ENCODE measurements at places on chromosomes 3 and 15.

- DNase-seq = no peak
Measured at GRCh38 chr3:159607856-159608255, 380.8 kb upstream of the IL12A start.

- DNase-seq = no peak
Measured at GRCh38 chr15:88652456-88653199, 13.8 kb downstream of the ISG20 start.

- no peak for DNase-seq
Measured at GRCh38 chr3:72445827-72446217, 402.4 kb downstream of the SHQ1 start.

DNA sequence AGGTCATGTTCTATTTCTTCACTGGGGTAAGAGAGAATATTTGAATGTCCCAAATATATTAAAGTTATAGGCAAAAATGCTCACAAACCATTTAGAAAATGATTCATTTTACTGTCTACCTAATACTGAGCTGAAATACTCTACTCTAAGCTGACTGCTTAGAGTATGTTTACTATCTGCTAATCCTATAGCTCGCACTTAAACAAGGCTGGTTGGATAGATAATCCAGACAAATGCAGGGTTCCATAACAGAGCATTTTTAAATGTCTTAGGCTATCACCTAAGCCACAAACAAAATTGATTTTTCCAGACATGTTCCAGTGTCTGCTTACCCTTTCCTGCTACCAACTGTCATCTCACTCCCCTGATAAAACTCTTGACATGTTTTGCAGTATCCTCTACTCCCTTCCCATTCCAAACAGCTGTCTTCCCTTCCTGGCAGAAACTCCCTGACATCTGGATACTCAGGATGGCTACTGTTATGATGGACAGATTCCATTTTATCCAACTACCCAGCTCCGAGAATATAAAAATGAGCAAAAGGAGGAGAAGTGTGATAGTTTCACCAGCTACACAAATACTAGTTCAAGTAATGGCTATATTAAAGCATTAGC is 1034.7 kb downstream of the FHIT start:
- DNase-seq = no peak

- DNase-seq = peak; percentile 11
Measured at GRCh38 chr3:190862209-190863118, at the start of gene GMNC. GMNC (minus strand) TSS chr3:190862694; CDS start chr3:190862615, 79 bp downstream.

DNA sequence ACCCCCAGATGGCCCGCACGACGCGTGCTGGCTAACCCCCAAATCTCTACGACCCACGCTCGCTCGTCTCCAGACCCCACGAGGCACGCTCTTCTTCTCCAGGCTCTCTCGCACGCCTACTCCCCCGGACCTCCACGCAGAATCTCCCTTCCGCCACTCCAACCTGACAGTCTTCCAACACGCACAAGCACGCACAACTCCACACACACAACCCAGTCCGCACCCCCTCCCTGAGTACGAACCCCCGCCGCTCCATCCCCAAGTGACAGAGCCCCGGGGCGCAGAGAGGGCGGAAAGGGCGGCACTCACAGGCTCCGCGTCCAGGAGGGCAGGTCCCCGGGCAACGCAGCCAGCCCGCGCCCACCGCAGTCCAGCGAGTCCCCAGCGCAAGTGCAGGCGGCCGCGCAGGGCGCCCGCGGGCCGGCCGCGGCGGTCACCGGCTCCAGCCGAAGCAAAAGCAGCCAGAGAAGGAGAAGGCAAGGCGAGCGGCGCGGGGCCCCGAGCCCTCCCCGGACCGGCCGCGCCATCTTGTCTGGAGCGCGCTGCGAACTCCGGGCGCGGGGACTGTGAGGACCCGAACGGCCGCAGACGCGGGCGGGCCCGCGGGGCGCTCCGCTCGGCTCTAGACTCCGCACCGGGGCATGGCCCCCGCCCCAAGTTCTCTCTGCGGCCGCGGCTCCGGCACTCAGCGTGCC is 794 bp downstream of the LRIG1 start:
- DNase-seq = no peak

GRCh38 chr3:77618686-77619085 is 578.8 kb downstream of the ROBO2 start:
- DNase-seq = no peak

- DNase-seq = no peak
Measured at GRCh38 chr3:119084371-119085069, 49.9 kb upstream of the IGSF11 start.

- DNase-seq = no peak
Measured at GRCh38 chr3:198088421-198088955, 128.5 kb downstream of the LMLN start.

- DNase-seq = no peak
Measured at GRCh38 chr3:146504498-146505197, 35.3 kb upstream of the PLSCR2 start.

DNA sequence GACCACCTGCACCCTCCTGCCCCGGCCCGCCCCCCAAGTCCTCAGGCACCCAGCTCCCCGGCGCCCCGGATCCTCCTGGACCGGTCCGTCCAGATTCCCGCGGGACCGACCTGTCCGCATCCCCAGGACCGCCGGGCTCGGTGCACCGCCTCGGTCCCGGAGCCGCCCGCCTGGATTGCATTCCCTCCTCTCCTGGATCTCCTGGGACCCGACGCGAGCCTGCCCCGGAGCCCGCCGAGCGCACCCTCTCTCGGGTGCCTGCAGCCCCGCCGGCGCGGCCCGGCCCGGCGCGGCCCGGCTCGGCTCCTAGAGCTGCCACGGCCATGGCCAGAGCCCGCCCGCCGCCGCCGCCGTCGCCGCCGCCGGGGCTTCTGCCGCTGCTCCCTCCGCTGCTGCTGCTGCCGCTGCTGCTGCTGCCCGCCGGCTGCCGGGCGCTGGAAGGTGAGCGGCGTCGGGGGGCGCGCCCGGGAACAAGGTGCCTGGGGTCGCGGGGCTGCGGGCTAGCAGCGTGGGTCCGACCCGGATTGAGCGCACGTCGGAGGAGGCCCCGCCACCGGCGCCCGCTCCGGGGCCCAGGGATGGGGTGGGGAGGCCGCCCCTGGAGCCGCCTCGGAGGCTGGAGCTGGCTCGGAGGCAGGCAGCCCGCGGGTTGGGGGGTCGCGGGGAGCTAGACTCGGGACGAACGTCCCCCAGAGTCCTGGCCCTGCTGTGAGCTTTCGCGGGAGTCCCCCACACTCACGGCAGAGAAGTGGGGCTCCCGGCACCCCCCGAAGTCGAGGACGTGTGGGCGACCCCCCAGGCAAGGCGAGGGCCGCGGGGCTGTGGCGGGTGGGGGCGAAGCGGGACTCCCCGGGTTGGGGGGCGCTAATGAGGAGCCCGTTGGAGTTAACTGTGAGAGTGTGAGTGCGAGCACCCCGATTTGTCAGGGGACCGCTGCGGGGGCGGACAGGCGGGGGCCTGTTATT is 610 bp downstream of the EPHB3 start:
- no peak for DNase-seq

DNA sequence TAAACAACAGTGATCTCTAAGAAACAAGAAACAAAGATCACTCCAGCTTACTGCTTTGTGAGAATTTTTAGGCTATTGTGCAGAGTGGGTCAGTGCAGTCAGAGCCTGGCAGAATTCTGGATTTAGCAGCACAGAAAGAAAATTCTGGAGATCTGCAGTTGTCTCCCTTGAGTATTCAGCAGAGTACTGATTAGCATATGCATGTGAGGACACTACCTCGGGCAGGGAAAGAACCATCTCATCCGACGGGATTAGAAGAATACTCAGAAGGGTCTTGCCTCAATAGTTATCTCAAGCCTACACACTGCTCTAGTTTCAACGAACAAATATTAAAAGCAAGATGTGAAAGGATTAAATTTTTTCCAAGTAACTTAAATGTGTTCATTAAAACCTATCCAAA is 70.7 kb downstream of the TRPC1 start:
- no peak for DNase-seq

- no peak for DNase-seq
Measured at GRCh38 chr3:88574146-88574545, 424.4 kb downstream of the C3orf38 start.

GRCh38 chr3:126955004-126955790 is 27.7 kb upstream of the PLXNA1 start:
- no peak for DNase-seq

GRCh38 chr3:158098834-158099424 is 7.3 kb downstream of the SHOX2 start:
- DNase-seq = no peak

- peak; percentile 18 for DNase-seq
Measured at GRCh38 chr3:55662683-55663082, 175.6 kb upstream of the WNT5A start.

GRCh38 chr3:164897342-164897741 is 181.0 kb downstream of the SI start:
- no peak for DNase-seq

DNA sequence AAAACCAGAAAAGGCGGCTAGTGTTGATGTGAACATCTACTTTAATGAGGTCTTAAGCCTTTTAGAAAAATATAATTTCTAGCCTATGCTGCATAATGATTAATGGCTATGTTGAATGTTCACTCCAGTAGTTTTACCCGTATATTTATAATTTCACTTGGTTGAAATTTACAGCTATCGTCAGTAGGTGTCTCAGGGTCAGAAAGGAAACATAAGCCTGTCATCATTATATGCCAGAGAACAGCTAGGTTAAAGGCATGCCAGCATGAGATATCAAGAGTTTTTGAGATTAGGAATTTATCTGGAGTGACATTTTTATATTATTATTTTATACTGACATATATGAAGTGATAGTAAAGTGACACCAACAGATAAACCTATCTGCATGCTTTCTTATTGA is 904.1 kb downstream of the OTOL1 start:
- DNase-seq = no peak

DNA sequence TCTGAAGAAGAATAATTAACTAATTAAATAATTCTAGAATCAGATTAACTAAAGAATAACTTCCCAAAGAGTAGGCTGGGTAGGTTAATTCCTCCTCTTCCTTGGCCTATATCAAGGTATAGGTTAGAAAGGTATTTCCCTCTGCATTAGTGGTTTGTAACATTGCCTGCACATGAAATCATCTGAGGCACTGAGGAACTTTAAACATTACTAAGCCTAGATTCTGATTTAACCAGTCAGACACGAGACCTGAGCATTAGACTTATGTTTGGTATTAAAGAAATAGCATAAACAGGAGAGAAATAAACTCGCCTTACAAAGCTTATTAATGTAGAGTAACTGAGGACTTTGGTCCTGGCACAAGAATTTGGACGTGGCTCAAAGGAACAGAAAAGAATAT is 84.2 kb downstream of the FGF7 start:
- no peak for DNase-seq

DNA sequence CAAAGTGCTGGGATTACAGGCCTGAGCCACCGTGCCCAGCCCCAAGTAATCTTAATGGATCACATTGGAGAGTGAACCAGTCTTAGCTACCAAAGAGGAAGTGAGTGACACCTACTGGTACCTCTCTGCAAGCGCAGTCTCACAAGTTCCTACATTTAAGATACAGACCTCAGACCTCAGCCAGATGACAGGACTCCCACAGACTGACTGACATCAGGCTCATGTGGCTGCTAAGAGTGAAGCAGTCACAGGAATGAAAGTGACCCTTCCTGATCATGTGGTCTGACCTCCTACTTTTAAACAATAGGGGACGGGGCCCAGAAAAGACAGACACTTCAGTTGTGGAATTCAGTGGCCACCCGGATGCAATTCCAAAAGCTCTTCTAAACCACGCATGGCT is 36.3 kb upstream of the GNB5 start:
- DNase-seq = peak; percentile 39

DNA sequence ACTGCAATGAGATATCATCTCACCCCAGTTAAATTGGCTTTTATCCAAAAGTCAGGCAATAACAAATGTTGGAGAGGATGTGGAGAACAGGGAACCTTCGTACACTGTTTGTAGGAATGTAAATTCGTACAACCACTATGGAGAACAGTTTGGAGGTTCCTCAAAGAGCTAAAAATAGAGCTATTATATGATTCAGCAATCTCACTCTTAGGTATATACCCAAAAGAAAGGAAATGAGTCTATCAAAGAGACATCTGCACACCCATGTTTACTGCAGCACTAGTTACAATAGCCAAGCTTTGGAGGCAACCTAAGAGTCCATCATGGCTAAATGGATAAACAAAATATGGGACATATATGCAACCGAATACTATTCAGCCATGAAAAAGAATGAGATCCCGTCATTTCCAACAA is 68.0 kb upstream of the HES1 start:
- DNase-seq = no peak

DNA sequence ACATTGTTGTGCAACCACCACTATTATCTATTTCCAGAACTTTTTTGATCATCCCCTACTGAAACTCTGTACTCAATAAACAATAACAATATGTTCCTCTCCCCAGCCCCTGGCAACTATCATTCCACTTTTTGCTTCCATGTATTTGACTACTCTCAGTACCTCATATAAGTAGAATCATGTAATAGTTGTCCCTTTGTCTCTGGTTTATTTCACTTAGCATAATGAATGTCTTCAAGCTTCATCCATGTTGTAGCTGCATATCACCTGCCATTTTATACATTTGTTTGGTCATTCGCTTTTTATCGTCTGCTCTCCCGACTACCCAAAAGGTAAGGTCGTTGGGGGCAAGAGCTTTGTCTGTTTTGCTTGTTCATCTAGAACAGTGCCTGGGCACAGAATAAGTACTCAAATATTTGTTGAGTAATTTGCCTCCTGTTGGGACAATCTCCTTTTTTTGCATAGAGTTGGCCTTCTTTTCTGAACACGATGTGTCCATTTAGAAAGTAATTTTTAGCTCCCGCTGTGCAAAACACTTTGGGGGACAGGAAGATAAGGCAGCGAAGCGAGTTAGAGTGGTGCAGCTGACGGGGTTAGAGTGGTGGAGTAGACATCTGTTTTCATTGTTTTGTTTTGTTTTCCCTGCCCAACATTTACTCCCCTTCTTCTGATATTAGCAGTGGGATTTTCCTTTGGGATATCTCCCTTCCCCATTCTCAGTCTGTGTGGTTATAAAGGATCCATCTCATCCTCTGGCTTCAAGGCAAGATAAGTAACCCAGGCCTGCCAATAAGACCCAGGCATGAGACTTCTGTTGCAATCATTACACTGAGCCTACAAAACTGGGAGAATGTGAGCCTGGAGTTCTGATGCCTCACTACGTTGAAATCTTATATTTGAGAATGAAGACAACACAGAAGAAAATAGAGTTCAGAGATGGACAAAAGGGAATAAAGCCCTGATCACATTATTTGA is 83.4 kb upstream of the RNU6-1 start:
- no peak for DNase-seq

GRCh38 chr15:40487816-40488682 is 17.3 kb downstream of the CHST14 start:
- no peak for DNase-seq

DNA sequence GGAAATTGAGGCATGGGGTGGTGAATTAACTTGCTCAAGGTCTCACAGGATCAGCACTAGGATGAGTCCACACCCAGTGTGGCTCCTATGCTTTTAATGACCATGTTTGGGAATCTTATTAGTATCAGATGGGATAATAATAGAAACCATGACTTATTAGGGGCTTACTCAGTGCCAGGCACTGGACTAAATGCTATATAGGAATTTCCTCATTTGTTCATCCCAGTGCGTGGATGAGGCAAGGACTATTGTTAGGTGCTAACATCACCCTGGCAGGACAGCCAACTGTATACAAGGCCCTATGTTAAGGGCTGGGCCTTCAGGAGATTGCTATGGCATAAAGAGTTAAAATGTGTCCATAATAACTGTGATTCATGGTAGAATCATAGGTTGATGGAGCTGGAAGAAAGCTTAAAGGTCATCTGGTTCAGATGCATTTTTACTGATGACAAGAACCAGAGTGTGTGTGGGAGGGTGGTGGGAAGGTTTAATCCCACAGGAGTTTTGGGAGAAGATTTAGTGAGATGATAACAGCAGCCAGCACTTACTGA is 4.7 kb upstream of the FEM1B start:
- peak; percentile 48 for DNase-seq

- DNase-seq = no peak
Measured at GRCh38 chr15:69722924-69723323, 270.3 kb downstream of the RPLP1 start.
